Fibroblast of skin of right quadriceps (primary cell): ENCODE measurements at places on chromosomes 2 and 18.
A peak's percentile ranks its signal among the peaks of the same experiment; 100 is the strongest.

GRCh38 chr18:58861861-58862301 lies 2.8 kb upstream of the ZNF532 start:
- no peak for DNase-seq

DNA sequence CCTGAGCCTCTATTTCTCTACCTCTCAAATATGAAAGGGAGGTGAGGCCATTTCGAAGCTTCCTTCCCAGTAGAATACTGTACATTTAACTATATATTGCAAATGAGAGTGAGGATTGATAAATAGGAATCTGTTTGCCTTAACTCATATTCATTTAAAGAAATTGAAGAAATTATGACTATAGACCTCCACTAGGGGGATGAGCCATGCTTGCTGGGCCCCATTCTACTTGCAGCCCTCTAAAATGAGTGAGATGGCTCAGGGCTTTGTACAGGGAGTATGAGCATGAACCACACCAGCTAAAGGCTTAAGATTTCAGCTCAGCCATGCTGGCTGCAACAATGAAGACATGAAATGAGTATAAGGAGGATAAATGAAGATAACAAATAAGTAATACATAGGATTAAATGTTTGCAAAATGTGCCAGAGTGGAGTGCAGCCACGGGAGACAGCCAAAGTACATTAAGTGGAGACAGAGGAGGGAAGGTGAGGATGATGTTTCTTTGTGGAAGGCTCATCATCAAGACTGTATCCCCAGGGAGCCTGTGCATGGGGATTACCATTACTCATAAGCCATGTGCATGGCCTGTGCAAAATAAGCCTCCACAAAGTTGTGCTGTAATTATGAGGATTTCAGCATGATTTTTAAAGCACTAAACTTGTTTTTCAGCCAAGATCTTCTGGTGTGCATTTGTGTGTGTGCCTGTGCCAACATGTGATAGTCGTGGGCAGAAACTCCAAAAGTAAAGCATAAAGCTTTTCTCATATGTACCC lies 300.8 kb downstream of the CNTNAP5 start:
- DNase-seq = no peak

- no peak for DNase-seq
These were observed 125.5 kb upstream of the SIX2 start for GRCh38 chr2:45134726-45135125.

- no peak for DNase-seq
These were observed 1.1 kb downstream of the CASP8 start for GRCh38 chr2:201261471-201261870.

DNA sequence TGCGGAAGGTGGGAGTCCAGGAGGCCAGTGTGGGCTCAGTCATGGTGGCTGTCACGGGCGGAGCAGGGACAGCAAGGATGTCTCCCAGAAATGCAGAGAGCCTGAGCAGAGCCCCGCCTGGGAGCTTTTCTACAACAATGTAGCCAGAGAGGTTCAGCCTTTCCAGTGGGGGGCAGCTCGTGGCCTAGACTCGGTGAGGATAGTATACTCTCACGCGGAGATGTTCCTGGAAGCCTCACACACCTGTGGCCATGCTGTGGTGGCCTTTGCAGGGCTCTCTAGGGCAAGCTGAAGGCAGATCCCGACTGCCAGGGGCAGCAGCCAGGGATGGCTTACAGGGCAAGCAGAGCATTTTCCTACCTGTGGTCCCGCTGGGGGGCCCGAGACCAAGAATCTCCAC lies 244.1 kb downstream of the LDLRAD4 start:
- no peak for DNase-seq

DNA sequence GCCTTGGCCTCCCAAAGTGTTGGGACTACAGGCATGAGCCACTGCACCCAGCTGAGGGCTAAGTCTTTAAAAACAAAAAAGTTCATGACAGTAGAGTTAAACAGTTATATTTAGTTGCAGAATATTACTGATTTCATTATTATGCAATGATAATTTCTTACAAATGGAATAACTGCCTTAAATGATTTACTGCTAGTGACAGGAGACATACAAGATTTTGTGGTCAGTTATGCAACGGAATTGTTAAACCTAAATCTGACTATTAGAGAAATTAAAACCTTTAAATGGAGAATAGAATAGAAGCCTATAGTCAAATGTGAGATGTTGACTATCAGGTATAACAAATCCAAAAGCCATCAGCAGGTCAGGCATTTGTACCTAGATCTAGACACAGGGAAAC lies 10.3 kb upstream of the DNAJC10 start:
- DNase-seq = no peak

GRCh38 chr2:30230497-30231211 lies 680 bp upstream of the LBH start:
- peak; percentile 72 for DNase-seq

DNA sequence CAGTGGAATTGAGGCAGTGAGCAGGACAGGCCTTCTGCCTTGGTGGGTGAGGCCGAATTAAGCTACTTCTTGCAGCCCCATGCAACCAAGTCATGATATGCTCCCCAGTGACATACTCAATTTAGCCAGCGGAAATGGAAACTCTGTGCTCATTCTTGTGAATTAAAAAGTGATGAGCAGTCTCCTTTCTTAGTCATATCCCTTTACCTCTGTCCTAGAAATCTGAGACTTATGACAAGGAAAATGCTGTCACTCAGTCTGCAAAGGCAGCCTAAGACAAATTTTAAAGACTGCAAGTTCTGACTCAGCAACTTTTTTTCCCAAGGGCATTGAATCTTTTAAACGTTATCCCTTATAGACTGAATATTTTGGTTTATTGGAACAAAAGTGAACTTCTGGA lies 218.2 kb downstream of the SH3BP4 start:
- DNase-seq = peak; percentile 88

DNA sequence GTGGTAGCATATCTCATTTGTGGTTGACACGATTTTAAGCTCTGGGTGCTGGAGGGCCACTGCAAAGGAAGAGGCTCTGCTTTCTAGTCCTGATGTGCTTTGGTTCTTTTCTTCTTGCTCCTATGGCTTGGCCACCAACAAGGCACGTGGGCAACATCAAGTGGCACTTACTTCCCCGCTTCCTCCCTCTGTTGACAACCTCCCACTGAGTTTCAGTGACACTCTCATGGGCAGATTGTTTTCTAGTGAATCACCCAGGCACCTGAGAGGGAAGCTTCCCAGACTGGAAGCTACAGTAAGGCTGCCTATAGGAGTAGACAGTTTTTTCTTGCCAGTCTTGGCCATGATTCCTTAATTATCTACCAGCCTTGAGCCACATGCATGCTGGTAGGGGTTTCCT lies 89.0 kb downstream of the NBAS start:
- DNase-seq = no peak

- DNase-seq = peak; percentile 74
These were observed 65.1 kb downstream of the CUL3 start for GRCh38 chr2:224520064-224520463.

DNA sequence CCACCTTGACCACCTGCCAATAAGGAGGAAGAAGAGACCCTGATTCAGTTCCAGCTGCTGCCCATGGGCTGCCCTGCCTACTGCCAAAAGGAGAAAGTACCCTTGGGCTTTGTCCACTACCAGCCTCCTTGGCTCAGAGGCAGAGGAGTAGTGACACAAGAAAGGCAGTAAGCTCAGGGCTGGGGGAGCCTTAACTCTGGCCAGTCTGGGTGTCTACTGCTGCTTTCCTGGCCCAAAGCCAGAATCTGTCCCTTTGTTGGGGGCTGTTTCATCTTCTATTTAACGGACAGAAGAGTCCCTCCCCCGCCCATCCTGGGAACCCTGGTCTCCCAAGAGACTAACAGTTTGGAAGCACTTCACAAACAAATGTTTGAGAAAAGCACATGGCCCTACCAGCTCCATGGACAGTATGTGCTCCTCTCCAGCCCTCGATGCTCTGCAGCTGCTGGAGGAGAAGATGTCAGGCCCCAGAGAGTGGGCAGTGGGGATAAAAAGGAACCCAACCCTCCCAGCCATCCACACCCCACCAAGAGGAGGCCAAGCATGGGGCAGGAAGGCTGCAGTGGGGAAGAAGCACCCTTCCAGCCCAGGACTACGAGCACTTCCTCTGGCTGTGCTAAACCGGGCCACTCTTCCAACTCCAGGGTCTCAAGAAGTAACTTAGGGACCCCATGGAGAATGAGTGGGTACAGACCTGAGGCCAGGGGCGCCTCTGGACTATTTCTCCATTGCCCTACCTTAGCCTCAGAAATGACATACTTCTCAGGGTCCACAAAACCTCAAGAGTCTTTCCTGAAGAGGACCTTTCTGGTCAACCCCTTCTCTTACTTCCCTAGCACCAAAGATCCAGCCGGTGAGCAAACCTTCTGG lies 1.2 kb downstream of the ATG9A start:
- no peak for DNase-seq

DNA sequence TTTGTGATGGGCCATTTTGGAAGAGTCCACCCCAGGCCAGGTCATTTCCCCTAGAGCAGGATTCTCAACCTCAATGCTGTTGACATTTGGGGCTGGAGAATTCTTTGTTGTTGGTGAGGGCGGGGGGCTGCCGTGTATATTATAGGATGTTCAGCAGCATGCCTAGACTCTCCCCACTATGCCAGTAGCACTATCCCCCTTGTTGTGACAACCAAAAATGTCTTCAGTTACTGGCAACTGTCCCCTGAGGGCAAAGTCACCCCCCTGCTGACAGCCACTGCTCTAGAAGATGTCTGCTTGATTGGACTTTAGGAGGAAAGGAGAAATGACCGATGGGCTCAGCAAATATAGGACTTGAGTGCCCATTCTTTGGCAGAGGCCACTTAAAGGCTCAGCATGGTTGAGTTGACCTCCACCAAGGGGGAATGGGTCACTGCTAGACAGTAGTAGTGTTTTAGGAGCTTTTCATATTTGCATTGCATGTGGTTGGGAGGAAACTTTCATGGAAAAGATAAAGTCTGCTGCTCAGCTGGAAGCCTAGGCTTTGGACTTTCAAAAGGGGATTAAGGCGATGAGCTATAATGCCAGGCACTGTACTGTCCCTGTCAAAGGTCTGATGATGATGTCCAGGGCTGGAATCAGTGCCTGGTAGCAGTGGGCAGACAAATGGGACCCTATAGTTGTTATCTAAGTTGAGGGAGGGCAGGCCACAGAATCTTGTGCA lies 61.1 kb upstream of the MCFD2 start:
- DNase-seq = no peak

DNA sequence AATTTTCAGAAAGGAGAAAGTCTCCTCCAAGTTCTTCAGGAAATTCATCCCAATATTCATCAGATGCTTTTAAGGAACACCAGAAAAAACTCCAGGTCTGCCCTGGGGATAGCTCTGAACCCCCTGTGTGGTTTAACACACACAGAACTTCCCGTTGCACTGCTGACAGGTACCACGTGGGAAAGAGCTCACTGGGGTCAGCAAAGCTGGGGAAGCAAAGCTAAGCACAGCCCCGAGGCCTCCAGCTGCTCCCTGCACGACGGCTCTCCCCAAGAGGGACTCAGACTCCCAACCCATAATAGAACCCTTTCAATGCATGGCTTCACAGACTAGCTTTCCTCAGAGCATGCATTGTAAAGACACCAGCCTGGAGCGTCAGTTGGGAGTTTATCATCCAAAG lies 28.0 kb downstream of the ADI1 start:
- no peak for DNase-seq

- peak; percentile 21 for DNase-seq
These were observed 52.7 kb downstream of the ATP9B start for GRCh38 chr18:79121746-79122474.

DNA sequence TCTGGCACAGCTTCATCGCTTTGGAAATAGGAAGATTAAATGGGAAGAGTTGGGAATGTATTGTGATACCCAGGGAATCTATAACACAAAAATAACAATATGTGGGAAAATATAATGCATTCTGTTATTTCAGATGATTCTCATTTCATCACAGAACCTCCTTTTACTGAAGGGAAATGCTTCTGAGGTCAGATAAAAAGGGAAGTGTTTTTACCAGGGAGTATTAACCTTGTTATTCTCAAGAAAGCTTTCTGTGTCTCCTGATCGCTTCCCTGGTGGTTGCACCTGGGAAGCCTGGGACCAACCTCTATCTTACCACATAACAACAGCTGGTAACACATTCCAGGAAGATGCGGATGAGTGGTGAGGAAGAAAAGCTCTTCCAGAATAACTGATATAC lies 47.2 kb downstream of the SCG2 start:
- no peak for DNase-seq

- peak; percentile 55 for DNase-seq
These were observed 32.0 kb downstream of the ERCC3 start for GRCh38 chr2:127261804-127262406.

DNA sequence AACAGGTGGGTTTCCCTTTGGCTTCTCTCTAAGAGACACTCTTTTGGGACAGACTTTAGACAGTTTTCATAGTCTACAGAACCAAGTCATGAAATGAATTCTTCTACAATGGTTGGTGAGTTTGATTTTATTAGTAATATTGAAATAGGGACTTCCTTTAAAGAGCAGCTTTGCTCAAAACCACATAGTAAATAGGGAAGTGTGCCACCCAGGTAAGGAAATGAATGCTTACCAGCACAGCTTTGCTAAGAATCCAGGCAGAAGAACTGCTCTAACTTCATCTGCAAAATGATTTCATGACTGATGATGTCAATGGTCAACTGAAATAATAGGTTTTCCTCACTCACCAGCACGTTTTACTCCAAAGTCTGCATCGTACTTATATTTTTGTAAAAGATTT lies 89.2 kb downstream of the NYAP2 start:
- no peak for DNase-seq

DNA sequence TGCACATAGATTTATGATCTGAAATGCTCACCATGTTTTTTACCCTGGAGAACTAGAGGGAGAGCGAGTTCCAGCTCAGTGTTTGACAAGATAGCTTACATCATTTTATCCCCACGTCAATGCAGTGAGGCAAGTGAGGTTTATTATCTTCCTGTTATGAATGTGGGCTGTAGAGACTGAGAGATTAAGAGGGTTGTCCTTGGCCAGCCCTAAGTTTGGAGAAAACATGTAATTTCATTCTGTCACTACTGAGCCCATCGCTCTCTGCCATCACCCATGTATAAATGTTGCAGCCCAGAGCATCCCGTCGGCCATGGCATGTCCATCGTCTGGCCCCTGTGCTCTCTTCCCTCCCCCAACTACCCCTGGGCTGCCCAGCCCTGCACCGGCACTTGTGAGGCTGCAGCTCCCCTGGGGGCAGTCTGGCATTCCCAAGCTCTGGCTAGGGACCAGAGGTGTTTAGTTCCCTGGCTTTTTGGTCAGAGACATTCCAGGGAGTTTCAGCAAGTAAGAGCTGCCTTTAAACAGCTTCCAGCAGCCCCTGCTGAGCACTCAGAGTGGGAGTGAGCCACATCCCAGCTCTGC lies 136.7 kb downstream of the ANTXR1 start:
- DNase-seq = peak; percentile 70

- no peak for DNase-seq
These were observed 19.0 kb downstream of the ACVR2A start for GRCh38 chr2:147863835-147864234.

DNA sequence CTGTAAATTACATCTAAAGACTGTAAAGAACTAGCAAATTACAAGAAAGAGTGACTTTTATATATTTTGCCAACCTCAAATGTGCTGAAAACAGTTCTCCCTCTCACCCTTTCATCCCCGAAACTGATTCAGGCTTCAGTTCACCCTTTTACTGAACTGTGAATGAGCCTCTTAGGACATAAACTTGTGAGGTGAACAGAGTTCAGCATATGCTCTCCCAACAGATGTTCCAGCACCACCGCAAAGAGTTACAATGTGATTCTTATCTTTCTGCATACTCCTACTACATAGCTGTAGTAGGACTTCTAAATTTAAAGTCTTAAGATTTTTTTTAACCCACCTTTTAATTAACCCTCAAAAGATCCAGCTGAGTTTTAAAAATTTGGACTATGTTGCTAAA lies 1.2 kb upstream of the ZCCHC2 start:
- no peak for DNase-seq

GRCh38 chr18:27763341-27763740 lies 413.6 kb downstream of the CDH2 start:
- DNase-seq = no peak

- no peak for DNase-seq
These were observed 86.2 kb upstream of the FIGN start for GRCh38 chr2:163822033-163822432.
